Occipital lobe (tissue), 3 donors: ENCODE measurements at places on chromosomes 13 and 19. TPM values are rescaled to one million over a fixed set of nuclear protein-coding genes. Genes with fewer than 3 reads are reported as not detected.

- no peak for DNase-seq
Measured at GRCh38 chr13:44040818-44041100, 161.1 kb downstream of the LACC1 start.

ICAM5 gene
- 3.3 TPM for total RNA-seq

DNA sequence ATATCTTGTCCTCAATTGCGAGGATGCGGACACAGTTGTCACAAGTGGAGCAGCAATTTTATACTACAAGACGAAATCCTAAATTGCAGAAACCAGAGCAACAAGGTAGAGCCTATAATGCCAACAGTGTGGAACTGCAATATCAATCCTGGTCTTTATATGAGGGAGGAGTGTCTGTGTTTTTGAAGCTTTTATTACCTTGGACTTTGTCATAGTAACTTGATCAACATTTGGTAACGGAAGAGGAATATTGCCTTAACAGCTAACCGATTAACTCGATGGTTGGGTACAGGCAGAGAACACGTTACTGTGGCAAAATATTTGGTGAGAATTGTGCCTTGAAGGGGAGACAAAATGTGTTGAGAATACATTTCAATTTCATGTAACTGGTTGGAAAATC is 661.5 kb downstream of the FGF9 start:
- no peak for DNase-seq

- DNase-seq: no peak
Measured at GRCh38 chr13:113029487-113030258, 60.7 kb downstream of the MCF2L start.

- DNase-seq: no peak
Measured at GRCh38 chr19:3480383-3481091, at the start of gene SMIM24. Gene SMIM24 (minus strand): TSS chr19:3480525. CDS start chr19:3480463, 62 bp downstream.

DNA sequence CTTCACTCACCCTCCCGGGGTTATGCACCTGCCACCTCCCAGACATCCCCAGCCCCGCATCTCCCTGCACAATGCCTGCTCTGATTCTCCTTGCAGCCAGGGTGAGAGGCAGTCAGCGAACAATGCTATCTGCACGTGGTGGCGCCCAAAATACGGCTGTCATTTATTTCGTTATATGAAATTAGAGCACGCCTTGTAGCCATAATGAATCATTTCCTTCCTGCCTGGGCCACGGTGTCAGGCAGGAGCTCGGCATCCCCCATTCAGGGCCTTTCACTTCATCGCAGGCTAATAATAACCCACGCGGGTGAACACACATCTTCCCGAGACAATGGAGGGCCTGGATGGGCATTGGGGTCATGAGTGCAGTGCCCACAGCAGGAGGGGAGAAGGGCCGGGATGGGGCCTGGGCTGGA is 143.8 kb upstream of the ZNF507 start:
- DNase-seq: no peak

DNA sequence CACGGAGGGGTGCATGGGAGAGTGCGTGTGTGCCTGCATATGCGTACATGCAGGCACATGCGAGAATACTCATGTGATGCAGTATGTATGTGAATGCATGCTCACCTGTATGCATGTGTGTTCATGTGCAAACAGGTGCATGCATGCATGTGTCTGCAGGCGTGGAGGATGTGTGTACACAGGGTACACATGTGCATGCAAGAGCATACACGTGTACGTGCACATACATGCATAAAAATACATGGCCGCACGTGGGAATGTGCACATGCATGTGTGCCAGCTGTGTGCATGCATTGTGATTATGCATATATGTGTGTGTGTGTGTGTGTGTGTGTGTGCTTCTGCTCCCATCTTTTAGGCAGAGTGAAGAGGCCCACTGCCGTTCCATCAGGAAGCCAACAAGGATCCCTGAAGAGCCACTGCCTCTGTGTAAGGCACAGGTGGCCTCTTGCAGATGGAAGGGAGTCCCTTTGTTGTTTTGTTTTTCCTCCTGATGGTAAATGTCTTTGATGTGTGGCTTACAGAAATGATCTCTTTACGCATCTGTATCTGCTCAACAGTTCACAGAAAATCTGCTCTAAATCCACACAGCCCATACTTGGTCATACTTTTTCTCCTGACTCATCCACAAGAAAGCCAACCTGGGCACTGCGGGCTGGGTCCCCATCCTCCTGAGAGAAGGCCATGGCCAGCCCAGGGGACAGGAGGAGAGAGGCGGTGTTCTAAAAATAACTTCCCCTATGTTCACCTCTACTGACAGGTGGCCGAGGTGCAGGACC is 50.7 kb downstream of the KLF2 start:
- DNase-seq: no peak

SIGLEC8 gene
- 2.0 TPM for total RNA-seq

GARIN5A gene
- 0.62 TPM for total RNA-seq

DNA sequence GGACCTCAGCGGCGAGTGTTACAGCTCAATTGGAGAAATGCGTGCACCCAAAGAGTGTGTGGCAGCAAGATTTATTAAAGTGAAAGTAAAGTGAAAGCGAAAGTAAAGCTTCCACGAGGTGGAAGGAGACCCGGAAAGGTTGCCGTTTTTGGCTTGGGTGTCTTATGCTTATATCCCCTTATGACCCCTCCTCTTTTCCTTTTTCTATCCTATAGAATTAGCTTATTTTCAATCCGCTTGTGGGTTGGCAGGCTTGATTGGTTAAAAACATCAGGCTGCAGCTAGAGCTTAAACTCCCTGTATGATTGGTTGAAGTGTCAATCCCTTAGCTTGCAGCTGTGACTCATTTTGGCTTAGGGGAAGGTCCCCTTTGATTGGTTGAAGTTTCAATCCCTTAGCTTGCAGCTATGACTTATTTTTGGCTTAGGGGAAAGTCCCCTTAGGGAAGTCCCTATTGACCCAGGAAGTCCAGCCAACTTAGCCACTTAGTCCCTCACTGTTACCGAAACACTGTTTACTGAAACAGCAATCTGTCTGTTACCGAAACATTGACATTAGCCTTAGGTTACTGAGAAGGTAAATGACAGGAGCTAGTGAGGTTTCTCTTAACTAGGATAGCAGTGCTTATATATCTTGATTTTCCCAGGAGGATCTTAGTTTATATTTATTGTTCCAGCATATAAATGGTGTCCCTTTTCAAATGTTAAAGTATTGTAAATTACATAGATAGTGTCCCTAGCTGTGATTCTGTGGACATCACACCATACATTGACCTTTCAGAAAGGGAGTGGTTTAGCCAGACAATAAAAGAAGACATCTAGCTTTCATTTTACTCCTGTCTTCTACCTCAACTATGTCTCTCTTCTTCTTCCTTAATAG is 575.8 kb downstream of the DACH1 start:
- no peak for DNase-seq

DNA sequence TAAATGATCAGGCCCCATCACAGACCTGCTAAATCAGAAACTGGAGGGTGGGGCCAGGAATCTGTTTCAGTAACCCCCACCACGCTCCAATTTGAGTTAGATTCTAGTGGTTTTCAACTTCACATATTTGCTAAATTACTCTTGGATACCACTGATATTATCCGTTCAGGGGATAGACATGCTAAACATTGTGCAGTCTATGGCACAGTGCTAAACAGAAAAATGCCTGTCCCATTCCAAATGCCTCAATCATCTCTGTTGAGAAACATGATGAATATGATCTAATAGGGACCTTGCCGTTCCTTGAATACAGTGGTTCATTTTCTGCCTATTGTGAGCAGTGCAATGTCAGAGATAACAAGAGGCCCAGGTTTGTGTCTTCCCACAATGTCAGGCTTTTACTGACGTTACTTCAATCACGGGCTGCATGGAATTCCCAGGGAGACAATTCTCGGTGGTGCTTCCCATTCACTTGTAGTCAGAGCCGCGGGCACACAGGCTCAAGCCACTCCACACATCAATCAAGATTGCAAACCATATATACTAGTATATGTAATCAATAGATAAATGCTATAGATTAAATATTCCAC is 52.7 kb downstream of the MYO16 start:
- DNase-seq: no peak

APC2 gene
- 141 TPM for total RNA-seq

- DNase-seq: no peak
Measured at GRCh38 chr13:93786846-93787489, 560.4 kb downstream of the GPC6 start.

DNA sequence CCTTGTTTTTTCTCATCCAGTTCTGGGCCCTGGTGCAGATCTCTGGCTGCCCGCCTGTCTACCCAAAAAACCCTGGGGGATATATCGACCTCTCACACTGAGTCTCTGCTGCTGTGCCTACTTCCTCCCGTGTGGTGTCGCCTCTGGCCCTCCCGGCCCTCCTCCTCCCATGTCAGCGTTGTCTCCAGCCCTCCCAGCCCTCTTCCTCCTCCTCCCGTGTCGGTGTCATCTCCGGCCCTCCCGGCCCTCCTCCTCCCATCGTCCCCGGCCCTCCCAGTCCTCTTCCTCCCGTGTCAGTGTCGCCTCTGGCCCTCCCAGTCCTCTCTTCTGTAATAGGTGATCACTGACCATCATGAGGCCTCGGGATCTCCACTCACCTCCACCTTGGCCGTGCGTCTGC is 81.8 kb downstream of the GPR12 start:
- no peak for DNase-seq

C19orf67 gene
- total RNA-seq: not detected

PTPRS gene
- 188 TPM for total RNA-seq

YJEFN3 gene
- total RNA-seq: 1.6 TPM

GRCh38 chr13:27601803-27602202 is 18.5 kb downstream of the LNX2 start:
- no peak for DNase-seq

- DNase-seq: no peak
Measured at GRCh38 chr13:36347531-36348210, 1.5 kb upstream of the SPART start.

DNA sequence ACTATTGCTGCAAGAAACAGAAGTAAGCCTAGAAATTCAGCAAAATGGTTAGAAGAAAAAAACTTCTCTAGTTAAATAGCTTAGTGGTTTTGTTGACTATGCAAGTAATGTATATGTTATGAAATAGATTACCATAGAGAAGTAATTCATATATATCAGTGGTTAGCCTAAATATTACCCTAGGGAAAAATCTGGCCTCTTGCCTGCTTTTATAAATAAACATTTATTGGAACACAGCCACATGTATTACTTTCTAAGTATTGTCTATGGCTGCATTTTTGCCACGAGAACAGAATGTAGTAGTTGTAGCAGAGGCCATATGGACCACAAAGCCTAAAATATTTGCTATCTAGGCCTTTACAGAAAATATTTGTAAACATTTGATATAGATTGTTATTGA is 1471.7 kb upstream of the PRR20A start:
- no peak for DNase-seq

MYH14 gene
- 0.94 TPM for total RNA-seq

GRCh38 chr19:38619361-38620174 is 580 bp downstream of the EIF3K start:
- no peak for DNase-seq

LILRA5 gene
- total RNA-seq: 0.78 TPM

DNA sequence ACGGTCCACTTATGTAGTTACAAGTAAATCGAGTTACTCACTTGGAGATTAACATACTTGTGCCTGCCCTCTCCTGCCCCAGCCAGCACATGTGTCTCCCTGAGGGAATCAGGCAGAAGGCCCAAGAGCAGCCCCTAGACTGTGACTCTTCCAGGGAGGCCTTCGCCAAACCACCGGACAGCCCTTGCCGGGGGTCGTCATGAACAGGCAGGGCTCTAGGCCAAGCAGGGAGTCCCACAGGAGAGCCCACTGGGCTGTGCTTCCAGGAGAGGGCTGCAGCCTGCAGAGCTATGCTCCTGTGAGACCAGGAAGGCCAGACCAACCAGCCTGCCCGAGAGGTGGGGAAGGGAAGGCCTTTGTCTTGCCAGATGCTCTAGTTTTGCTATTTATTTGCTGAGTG is 283.3 kb downstream of the FOXO1 start:
- no peak for DNase-seq

DNA sequence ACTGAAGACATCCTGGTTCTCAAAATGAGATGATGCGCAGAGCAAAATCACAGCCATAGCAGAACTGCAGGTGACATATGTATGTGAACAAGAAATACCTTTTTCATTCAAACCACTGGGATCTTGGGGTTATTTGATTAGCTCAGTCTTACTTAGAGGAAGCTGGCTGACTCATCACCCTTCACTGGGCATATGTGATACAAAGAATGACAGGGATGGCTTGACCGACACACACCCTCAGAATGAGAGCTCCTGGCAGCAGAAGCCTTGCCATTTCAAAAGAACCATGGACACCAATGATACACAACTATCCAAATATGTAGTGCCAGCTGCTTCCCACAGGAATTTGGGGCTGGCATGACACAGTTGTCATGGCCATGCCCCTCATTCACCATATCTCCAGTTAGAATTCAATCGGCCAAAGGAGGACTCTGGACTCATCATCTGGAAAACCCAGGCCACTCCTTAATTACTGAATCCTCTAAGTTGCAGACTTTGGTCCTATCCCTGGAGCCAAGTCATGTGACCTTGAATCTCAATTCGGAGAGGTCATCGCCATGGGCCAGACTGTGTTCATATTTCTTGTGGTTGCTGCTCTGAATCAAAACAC is 115.8 kb downstream of the KATNAL1 start:
- DNase-seq: no peak

GAPDHS gene
- not detected for total RNA-seq

- no peak for DNase-seq
Measured at GRCh38 chr19:18456974-18457373, 19.0 kb upstream of the ISYNA1 start.

DZIP1 gene
- 43.7 TPM for total RNA-seq

GRCh38 chr19:31138077-31138476 is 211.2 kb downstream of the TSHZ3 start:
- no peak for DNase-seq

GRCh38 chr13:21674490-21675009 is 3.7 kb downstream of the FGF9 start:
- peak; percentile 34 for DNase-seq

DNA sequence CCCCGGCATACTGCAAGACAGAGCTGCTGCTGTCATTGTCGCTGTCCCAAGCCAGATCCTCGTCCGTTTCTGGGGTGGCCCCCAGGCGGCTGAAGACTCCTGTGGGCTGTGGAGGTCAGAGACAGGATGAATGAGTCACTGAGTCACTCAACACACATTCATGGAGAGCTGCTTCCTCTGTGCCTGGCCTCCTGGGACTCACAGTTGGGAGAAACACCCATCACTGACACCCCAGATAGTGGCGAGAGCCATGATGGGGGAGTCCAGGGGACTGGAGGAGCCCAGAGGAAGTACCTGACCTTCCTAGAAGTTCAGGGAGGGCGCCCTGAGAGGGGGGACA is 26.0 kb downstream of the C19orf47 start:
- no peak for DNase-seq

MYO1F gene
- total RNA-seq: 1.7 TPM

MIA gene
- total RNA-seq: not detected

DNA sequence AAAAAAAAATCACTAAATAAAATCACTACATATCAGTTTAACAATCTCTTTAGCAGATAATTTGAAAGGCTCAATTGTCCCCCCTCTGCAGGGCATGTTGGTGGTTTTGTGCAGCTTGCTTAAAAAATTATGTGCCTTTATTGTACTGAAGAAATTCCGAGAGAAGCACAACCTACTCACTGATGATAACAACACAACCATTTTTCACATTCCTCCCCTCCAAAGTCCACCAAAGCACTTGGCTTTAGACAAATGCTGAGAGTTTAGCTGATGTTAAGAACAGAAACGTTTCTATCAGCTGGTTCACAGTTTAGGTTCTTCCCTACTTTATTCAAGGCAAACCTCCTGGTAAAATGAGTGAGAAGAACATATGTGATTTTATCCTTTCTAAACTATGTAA is 923 bp downstream of the DOCK9 start:
- DNase-seq: no peak

LYPD5 gene
- 1.6 TPM for total RNA-seq
